LoVo (cell line): ENCODE measurements at places on chromosomes 12 and 14.
A peak's percentile ranks its signal among the peaks of the same experiment; 100 is the strongest.

DNA sequence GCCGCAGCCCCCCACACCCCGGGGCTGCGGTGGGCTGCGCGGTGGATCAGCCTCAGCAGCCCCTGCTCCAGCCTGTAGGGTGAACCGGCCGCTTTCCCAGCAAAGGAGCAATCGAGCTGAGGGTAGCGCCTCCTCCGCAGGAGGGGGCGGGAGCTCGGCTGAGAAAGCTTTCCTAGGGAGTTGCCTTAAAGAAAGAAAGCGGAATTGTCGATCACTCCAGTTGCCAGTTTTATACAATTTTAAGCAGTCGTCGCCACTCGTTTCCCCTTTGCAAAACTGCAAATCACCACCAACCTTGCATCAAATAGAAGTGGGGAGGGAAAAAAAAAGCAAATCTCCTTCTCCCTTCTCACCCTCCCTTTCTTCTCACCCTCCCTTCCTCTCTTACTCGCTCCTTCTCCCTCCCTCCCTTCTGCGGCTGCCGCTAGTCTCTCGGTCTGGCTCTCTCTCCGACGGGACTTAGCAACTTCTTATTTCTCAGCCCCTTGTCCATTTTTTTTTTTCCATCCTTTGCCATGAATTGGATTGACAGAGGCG, at the start of gene PDE3A:
Gene PDE3A, plus strand, starts transcription at position 424 of the 537 bp plus-strand sequence. CDS start 748 bp downstream, outside the sequence.
- peak; percentile 42 for DNase-seq

- no peak for DNase-seq
Measured at GRCh38 chr14:66709291-66709690, 201.3 kb downstream of the GPHN start.

DNA sequence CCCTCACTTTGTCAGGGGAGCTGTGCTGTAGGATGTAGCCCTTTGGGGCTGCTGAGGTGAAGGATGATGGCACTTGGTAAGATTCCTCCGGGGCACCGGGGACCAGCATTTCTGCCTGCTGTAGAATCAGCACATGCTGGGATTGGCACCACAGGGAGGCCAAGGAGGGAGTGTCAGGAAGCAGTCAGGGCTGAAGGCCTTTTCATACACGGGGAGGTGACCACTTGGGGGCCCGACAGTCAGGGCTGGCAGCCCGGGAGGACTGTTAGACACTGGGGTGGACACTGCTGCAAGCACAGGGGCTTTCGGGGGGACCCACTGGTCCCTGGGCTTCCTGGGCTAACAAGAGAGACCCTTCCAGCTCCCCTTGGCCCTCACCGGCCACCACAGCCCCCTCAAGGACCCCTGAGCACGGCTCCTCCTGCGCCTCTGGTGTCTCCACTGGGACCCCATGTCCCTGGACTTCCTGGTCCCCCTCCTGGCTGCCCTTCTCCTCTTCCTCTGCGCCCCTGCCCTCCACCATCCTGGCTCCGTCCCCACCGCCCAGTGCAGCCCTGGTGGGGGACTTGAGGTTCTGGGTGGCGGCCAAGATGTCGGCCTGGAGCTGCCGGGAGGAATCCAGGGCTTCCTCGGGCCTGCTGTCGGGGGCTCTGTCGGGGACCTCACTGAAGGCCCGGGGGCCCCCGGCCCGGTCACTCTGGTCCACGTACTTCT, 6.5 kb downstream of the TMEM119 start:
- no peak for DNase-seq

- DNase-seq: no peak
Measured at GRCh38 chr12:19411234-19412204, 27.8 kb upstream of the AEBP2 start.

DNA sequence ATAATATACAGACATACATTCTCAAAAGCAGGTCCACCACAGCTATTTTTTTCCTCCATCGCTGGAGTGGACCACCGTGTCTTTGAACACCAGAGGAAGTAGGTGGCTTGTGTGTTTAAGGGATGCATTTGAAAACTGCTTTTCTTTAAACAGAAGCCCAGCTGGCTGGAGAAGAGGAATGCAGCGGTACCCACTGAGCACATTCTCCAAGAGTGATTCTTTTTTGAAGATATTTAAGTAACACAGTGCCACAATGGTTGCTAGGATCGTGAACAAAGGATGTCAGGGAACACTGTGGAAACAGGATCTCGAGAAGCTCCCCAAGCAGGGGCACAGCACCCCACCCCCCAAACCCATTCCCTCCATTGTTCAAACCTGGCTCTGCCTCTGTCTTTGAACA, 286.6 kb upstream of the PWP1 start:
- DNase-seq: no peak

- DNase-seq: no peak
Measured at GRCh38 chr12:110669193-110669502, 19.8 kb downstream of the HVCN1 start.

GRCh38 chr14:95388699-95389098, 69.0 kb upstream of the CLMN start:
- no peak for DNase-seq

- peak; percentile 75 for DNase-seq
Measured at GRCh38 chr12:15701206-15701605, 88.0 kb downstream of the EPS8 start.

DNA sequence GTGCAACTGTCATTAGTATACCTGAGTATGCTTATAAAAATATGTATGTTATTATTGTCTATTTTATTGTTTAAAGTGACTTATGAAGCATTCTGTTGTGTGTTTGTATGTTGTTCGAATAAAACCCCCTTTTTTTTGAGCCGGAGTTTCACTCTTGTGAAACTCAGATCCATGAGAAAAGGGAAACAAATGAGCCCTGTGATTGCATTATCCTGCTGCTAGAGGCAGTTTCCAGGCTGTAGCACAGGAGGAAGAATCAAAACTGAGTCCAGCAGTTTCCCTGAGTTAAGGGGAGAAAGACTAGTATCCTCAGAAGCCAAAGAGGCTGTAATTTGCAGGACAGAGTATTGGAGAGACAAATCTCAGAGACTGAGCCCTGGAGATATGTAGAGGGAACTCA, 12.5 kb downstream of the SGPP1 start:
- DNase-seq: no peak

DNA sequence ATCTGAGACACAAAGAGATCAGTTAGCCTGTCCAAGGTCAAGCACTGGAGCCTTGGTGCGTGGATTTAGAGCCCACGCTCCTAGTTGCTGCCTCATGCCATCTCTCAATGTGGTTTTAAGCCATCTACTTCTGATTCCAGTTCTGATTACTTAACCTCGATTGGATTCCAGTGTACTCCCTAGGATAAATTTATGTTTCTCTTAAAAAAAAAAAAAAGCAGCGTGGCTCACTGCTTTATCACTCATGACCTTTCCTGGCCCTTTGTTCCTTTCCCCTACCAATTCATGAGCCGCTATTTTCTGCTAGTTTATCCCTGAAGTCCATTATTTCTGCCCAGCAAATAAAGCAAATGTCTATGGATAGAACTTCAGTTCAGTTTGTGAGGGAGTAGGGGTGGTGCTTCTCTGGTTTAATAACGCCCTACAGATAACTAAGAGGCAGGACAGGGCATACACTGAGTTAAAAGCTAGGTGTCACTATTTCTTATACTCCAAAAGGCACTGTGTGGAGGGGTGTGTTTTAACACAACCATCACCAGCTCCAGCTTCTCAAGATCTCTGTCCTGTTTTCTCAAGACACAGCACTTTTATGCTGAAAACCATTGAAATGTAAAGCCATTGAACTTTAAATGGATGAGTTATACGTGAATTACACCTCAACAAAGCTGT, 9.8 kb upstream of the PARP11 start:
- DNase-seq: no peak

GRCh38 chr12:3223601-3224529, 146.7 kb downstream of the TSPAN9 start:
- no peak for DNase-seq

- DNase-seq: no peak
Measured at GRCh38 chr14:104401785-104402184, 177.8 kb upstream of the C14orf180 start.

DNA sequence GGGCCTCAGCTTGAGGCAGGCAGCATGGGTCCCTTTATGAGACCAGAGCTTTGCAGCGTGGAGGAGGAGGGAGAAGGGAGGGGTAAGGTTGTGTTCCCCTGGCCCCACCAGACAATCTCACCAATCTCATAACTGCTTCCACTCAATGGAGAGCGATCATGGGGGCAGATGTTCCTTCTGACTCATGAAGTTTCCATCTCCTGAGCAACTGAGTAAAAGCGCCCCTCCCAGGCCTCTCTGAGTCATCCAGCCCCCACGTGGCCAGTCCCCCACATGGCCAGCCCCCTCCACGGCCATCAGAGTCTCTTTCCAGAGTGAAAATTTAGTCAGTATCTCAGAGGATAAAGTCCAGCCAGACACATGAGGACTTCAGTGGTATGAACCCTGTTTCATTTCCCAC, 39.2 kb upstream of the PLXNC1 start:
- DNase-seq: no peak

- DNase-seq: no peak
Measured at GRCh38 chr14:92430686-92431085, 82.9 kb upstream of the RIN3 start.

GRCh38 chr12:107921062-107921461, 146.6 kb downstream of the ASCL4 start:
- no peak for DNase-seq

DNA sequence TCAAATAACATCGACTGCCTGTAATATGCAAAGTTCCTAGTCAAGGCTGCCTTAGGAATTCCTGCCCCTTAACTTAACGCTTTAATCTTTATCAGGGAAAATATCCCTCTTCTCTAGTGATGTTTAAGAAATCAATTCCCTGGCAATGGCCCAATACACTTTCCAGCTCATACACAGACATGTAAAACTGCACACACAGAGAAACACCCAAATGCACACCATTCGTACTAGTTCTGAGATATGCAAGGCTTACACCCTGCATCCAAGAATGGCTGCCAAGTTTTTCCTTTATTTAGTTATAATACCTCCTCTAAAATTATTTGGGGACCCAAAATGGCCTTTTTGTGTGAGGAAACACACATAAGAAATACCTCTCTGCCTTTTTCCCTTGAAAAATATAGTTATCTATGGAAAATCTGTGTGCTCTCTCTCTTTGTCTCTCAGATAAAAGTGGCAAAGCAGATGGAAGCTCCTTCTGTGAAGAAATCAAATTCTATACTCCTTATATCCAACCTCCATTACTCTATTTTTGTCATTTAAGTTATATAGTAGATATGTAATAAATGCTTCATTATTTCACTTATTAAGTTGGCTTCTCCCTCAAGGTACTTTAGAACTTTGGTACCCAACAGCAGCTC, 120.0 kb upstream of the MDM1 start:
- no peak for DNase-seq

GRCh38 chr12:30138483-30138882, 354.7 kb upstream of the TMTC1 start:
- no peak for DNase-seq

DNA sequence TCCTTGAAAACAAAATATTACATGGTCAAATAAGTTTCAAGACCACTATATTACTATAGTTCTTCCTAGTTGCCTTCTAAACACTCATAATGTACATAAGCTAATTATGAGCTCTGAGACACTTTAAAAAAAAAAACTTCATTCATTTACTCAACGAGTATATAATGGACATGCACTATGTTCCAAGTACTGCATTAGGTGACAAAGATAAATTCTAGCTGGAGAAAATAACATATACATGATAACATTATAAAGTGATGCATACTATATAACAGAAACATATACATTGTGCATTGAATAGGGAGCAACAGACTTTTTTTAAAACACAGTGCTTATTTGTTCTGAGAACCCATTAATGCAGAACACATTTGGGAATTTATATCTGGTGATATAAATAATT, 202.3 kb downstream of the NELL2 start:
- DNase-seq: no peak

DNA sequence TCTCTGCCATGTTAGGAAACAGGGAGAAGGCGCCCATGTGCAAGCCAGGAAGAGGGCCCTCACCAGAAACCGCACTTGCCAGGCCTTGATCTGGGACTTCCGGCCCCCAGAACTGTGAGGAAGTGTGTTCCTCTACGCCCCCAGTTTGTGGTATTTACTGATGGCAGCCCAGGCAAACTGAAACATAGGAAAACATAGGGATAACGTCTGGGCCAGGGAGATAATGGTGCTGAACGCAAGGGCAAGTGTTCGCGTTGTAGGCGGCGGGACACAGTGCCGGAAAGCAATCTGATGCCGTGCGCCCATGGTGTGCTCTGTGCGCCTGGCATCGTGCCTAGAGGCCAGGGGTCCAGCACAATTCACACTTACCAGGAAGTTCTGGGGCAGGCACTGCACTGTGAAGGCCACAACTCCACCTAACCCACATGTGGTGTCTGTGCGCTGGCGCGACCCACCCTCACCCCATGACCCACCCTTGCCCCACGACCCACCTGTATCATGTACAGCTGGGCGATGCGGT, 53.6 kb downstream of the ARL6IP4 start:
- DNase-seq: no peak
